ENCODE measurements at places on chromosomes 7 and 10.

- no peak for DNase-seq
Observed at GRCh38 chr7:47428768-47429472, 153.0 kb downstream of the TNS3 start.

DNA sequence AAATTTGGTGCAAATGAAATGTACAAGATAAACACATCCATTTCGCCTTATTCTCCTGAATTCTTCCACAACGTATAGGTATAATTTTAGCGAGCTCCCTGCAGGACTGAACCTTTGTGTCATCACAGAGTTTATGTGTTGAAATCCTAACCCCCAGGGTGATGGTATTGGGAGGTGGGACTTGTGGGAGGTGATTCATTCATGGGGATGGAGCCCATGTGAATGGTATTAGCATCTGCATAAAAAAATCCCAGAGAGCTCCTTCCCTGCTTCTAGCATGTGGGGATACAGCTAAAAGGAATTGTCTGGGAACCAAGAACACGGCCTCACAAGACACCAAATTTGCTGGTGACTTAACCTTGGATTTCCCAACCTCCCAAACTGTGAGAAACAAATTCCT lies 741.4 kb upstream of the VSTM2A start:
- peak; percentile 38 for DNase-seq

DNA sequence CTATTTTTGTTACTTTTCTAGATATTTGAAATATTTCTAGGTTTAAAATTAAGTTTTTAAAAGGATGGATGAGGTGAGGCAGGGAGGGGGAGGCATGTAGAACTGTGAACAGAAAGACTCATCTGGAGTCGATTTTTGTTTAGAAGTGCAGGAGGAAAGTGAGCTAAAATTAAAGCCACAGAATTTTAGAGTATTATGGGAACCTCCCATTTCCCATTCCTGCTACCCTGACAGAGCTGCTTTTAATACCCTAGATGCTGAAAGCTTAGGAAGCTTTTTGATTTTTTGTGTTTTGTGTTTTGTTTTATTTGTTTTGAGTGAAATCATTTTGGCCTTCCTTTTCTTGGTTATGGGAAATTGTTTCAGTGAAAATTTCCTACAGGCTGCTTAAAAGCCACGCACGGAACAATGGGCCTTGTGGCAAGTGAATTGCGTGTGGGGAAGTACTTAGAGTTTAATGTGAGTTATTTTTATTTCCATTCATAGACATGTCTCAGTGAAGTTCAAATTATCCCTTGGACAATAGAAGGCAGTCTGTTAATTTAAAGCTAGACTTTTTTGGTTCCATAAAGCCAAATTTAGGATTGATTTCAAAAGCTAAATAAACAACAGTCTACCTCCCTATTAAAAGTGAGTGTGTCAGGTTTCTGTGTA lies 102.0 kb upstream of the HDAC9 start:
- no peak for DNase-seq

- no peak for DNase-seq
Observed at GRCh38 chr7:134910968-134911367, 75.3 kb upstream of the AGBL3 start.

DNA sequence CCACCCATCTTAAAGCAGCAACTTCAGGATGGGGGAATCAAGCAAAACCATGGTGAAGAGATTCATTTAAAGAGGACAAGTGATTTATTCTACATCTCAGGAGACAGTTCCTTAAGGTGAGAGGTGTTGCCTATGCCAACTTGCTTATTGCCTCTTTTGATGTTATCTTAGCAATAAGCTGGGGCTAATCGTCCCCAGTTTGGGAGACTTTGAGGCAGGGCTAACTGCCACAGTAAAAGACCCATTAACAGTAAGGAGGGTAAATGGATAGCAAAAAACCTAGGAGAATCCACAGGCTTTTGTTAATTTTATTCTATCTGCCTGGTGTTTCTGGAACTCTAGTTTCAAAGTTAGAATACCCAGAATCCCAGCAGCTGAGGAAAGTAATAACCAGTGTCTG lies 22.1 kb upstream of the HERPUD2 start:
- no peak for DNase-seq

GRCh38 chr10:52774600-52775106 lies 2.1 kb upstream of the MBL2 start:
- no peak for DNase-seq

DNA sequence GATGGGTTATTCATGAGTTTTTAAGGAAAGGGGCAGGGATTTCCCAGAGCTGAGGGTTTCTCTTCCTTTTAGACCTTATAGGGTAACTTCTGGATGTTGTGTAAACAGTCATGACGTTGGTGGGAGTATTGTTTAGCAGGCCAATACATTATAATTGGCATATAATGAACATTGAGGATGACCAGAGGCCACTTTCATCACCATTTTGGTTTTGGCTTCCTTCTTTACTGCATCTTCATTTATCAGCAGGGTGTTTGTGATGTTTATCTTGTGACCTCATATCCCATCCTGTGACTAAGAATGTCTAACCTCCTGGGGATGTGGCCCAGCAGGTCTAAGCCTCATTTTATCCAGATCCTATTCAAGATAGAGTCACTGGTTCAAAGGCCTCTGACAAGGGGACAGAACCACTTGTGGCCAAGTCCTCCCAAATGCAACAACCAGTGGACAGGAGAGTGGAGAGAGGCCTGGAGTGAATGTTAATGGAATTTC lies 77.3 kb upstream of the RPA3 start:
- peak; percentile 92 for DNase-seq

GRCh38 chr7:83475420-83475819 lies 173.5 kb downstream of the SEMA3E start:
- DNase-seq = no peak

- peak; percentile 92 for DNase-seq
Observed at GRCh38 chr10:30151581-30152389, 92.4 kb upstream of the JCAD start.

DNA sequence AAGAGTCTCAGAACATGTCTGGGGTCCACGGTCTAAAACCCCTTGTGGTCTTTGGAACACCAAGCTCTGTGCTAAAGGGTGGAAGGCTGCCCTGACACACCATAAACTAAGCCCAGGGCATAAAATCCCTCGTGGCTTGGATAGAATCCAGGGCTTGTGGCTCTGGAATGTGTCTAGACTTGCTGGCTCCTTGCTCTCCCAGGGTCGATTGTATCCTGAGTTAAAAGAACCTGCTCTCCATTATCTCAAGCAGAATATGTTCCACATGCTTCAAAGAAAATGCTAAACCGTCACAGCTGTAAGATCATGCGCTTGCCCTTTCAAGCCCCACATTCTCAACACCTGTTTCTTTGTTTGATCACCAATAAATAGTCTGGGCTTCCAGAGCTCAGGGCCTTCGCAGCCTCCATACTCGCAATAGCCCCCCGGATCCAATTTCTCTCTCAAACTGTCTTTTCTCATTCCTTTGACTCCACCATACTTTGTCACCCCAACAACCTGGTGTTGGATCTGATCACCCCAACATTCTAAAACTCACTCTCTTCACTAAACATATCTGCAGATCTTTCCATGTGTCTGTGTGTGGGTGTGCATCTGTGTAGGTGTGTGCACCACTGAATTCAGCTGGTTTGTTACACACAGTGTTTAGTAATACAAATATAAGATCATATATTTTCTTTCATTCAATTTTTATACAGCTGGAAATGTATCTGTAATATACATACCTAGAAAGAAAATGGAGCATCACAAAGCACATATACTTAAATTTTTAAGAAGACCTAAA lies 238.5 kb downstream of the ZMYND11 start:
- peak; percentile 76 for DNase-seq

DNA sequence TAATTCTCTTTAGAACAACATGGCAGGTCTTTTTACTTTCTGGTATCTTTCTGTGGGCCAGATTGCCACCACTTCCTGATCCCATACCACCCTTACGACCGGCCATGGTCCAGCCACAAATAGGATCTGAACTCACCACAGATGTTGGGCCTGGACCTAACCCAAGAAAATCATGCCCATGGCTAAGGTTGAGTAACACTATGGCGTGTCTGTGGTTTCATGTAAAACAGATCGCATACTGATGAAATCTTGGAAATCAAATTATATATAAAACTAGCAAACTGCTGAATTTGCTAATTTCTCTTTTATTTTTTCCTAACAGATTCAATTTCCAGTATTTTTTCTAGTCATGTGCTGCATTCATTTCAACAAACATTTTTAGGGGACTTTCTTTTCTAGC lies 77.2 kb downstream of the CH25H start:
- DNase-seq = peak; percentile 71

DNA sequence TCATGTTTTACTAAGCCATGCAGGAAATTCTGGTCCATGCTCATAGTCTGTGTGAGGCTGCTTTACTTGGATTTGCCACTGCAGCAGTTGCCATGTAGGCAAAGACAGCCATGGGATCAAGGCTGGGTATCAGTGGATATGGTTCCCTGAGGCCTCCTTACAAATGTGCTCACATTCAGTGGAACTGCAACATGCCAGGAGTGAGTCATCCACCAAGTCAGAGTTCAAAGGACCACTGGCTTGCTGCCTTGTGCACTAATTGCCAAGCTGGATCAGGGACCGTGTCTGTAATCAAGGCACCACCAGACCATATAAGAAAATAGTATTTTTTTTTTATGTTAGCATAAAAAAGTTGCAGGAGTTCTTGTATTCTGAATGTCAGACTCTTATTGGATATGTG lies 101.0 kb downstream of the CDCA7L start:
- DNase-seq = no peak

- no peak for DNase-seq
Observed at GRCh38 chr7:146768957-146769356, 652.4 kb downstream of the CNTNAP2 start.

DNA sequence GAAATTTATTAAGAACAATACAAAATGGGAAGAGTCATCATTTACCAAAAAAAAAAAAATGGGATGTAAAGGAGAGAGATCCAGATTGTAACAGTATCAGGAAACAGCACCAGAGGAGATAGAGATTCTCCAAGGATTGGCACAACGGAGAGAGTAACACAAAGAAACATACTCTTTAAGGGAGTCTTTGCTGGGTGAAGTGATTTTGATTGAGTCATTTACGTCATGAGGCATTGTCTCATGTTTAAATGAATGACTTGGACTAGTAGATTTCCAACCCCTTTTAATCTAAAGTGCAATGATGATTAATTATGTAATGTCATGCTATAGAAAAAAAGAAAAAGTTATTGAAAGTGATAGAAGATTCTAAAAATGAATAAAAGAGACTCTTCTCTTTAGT lies 68.8 kb downstream of the ITGB8 start:
- DNase-seq = peak; percentile 48

DNA sequence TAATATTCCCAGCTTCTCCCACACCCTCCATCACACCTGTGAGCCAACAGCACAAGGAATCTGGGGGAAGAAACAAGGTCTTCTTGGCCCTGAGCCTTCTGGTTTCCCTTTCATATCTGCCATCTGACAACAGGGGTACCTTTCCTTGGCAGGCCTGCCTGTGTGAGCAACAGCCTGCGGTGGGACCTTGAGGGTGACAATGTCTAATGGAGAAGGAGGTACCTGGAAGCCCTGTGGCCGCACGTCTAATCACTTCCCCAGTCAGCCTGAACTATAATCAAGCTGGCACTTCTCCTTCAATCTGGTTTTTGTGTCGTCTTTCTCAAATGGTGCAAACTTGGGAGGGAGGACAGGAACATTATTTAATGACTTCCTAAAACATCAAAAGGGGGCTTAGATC lies 41.2 kb downstream of the NRCAM start:
- DNase-seq = no peak

GRCh38 chr10:52276986-52277385 lies 37.1 kb upstream of the DKK1 start:
- DNase-seq = no peak

DNA sequence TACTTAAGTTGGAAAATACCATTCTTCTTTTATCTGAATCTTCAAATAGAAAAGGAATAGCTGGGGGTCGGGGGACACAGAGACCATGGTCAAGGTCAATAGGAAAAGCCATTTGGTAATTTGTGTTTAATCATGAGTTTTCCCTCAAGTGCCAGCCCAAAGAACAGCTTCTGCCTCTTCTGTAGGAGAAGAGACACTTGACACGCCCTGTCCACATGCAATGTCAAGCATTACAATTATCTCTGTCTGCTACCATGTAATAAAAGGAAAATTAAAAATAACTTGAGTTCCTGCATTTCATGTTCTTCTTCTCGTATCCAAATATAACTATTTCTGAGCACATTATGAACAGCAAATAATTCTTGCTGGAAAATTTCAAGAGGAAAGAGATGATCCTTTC lies 241.7 kb downstream of the IPMK start:
- no peak for DNase-seq

- no peak for DNase-seq
Observed at GRCh38 chr7:44700322-44700721, 48.3 kb upstream of the ZMIZ2 start.

GRCh38 chr10:86758189-86759072 lies 2.0 kb downstream of the BMPR1A start:
- DNase-seq = peak; percentile 35

- no peak for DNase-seq
Observed at GRCh38 chr7:82443547-82444219, at the start of gene CACNA2D1. CACNA2D1 (minus strand) TSS chr7:82443777.

DNA sequence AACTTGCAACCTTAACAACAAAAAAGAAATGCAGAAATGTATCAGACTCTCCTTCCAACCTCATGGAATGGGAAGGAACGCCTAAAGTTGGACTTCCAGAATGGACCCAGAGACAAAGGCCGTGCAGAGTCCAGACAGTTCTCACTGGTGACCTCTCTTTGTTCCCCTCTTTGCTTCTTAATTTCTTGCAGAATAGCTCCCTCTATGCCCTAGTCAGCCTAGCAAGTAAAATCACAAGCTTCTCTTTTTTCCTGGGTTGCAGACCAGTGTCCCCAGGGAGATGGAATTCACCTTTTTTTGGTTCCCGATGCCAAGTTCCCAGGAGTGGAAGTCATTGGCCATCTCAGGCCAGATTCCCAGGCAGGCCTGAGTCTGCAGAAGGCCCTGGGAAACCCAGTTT lies 278.0 kb downstream of the CCSER2 start:
- DNase-seq = no peak

DNA sequence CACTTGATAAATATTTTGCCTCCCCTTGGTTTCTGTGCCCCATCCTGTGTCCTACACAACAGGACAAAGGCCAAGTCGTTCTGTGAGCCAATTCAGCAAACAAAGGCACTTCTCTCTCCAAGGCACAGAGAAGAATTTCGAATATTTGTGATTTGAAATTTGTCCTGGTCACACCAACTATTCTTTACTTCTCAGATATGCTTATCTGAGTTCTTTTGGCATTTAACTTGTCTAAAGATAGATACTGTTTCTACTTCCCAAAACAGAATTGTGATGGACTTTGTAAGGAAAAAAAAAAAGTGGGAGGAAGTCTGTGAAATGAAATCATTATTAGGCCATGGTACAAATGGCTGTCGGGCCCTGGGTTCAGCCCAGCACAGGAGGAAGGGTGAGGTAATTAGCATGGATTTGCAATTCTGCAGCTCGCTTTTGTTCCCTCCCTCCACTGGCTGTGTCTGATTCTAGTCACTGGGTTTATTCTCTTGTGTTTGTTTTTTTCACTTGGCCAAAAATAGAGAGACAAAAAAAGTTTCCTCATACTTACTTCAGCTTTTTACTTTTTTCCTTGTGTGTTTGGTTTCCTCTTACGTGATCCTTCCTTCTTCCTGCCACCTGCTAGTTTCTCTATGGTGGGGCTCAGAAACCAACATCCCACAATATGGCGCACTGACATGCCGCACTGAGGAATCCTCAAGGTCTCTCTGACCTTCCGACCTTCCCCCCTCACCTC lies 108.2 kb upstream of the MKLN1 start:
- no peak for DNase-seq

All from A172 (cell line).